ENCODE measurements at places on chromosomes 4 and X.

- no peak for DNase-seq
Observed at GRCh38 chrX:134894373-134894895, 96.4 kb upstream of the SMIM10 start.

GRCh38 chr4:98585596-98585995, 72.8 kb downstream of the TSPAN5 start:
- DNase-seq = no peak

GRCh38 chrX:30910124-30910860, 21.2 kb upstream of the TAB3 start:
- no peak for DNase-seq

DNA sequence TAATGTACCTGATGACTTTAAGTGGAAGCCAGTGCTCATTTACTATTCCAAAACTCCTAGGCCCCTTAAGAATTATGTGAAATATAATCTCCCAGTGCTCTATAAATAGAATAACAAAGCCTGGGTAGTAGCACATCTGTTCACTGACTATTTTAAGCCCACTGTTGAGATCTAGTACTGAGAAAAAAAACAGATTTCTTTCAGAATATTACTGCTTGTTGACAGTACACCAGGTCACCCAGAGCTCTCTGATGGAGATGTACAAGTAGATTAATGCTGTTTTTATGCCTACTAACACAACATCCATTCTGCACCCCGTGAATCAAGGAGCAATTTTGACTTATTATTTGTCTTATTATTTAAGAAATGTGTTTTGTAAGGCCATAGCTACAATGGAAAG, 75.7 kb downstream of the FAM47C start:
- no peak for DNase-seq

DNA sequence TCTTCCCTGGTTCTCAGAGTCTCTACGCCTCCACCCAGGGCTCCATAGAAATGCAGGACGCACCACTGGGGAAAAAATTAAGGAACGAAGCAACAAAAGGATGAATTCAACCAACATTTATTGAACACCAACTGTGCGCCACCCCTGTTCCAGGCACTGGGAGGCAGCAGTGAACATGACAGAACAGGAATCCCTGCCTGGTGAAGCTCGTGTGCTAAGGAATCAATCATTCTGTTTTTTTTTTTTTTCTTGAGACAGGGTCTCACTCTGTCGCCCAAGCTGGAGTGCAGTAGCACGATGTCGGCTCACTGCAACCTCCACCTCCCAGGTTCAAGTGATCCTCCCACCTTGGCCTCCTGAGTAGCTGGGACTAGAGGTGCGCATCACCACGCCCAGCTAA, 1.9 kb upstream of the FTSJ1 start:
- DNase-seq = no peak

GRCh38 chr4:38785041-38785790, 2.4 kb upstream of the TLR10 start:
- DNase-seq = no peak

- no peak for DNase-seq
Observed at GRCh38 chr4:76420762-76421581, at the start of gene CCDC158. CCDC158 (minus strand) TSS chr4:76421141; CDS start chr4:76403207, 17,934 bp downstream.

GRCh38 chrX:131317326-131317725, 28.2 kb upstream of the IGSF1 start:
- no peak for DNase-seq

- DNase-seq = no peak
Observed at GRCh38 chr4:111510535-111510934, 634.7 kb upstream of the FAM241A start.

DNA sequence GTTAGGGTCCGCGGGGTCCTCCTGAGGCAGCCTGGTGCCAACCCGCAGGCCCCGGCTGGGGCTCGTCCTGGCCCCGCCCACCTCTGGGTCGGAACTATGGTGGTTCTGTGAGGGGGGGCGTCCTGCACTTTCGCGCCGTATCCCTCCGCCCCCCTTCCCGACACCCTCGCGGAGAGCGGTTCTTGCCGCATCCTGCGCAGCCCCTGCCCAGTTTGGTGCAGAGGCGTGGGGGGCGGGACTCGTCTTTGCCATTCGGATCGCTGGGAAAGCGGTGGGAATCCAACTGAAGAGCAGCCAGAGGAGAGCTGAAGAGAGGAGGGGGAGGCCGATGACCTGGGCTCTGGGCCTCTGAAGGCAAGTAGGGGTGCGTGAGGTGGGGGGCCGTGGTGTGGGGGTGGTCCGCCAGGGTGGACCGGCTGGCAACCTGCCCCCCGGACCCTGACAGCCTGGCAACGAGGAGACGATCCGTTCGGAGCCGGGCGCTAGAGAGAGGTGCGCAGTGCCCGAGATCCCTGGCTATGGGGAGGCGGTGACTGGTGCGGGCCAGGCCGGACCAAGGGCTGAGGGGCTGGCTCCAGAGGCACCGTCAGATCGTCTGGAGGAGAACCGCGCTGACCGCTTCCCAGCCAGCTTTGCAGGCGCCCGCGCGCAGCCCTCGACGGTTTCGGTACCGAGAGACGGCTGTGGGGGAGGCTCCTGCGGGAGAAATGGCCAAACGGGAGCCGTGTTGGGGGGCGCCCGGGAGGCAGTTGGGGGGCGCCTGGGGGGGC, at the start of gene GPRASP1:
Gene GPRASP1 (plus strand): TSS at position 242 of the 770 bp plus-strand sequence. CDS start 2,431 bp downstream, outside the sequence.
- DNase-seq = no peak

- DNase-seq = no peak
Observed at GRCh38 chr4:8914461-8915171, 43.0 kb upstream of the HMX1 start.

- DNase-seq = no peak
Observed at GRCh38 chrX:81082649-81083048, 119.1 kb downstream of the HMGN5 start.

DNA sequence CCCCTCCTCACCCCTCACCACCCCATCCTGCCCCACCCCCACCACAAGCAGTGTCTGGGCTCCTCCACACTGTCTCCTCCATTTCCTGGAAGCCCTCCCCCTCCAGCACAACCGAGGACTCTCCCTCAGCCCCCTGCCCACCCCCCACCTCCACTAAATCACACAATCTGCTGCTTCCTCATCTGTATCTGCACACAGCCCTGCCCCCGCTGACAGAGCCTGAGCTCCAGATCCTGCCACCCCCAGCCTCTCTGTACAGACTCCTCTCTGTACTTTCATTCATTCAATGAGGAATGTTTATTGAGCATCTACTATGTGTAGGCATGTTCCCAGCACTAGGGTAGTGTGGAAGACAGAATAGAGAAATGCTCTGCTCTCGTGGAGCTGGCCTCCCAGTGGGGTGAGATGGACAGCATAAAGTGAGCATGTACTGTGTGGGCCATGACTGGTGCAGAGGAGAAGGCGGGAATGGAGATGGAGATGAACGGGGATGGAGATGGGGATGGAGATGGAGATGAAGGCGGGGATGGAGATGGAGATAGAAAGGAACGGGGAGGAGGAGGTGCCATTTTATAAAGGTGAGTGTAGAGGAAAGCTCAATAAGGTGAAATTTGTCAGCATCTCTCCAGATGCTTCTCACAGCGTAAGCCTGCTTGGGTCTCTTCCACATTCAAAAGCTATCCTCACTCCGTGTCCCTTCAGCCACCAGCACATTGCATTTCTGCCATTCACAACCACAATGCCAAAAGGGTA, 2.5 kb upstream of the PPP2R2C start:
- peak; percentile 64 for DNase-seq

DNA sequence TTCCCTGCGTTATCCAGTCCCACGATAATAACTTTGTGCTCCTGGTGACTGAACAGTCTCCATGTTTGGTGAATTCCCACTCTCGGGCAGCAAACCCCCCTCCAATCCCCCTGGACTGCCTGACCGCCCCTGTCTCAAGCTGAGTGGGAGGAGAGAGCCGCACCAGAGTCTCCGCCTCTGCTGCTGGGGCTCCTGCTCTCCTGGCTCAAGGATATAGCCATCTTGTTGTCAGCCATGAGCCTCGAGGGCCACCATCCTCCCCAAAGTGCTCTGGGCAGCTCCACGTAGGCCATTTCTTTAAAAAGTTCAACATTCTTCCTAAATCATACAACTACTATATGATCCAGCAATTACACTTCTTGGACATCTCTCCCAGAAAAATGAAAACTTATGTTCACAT, 49.3 kb upstream of the PGRMC1 start:
- peak; percentile 7 for DNase-seq
